ENCODE measurements at places on chromosomes 2 and 18. TPM values are rescaled to one million over a fixed set of nuclear protein-coding genes. Genes with fewer than 3 reads are reported as not detected.

DNA sequence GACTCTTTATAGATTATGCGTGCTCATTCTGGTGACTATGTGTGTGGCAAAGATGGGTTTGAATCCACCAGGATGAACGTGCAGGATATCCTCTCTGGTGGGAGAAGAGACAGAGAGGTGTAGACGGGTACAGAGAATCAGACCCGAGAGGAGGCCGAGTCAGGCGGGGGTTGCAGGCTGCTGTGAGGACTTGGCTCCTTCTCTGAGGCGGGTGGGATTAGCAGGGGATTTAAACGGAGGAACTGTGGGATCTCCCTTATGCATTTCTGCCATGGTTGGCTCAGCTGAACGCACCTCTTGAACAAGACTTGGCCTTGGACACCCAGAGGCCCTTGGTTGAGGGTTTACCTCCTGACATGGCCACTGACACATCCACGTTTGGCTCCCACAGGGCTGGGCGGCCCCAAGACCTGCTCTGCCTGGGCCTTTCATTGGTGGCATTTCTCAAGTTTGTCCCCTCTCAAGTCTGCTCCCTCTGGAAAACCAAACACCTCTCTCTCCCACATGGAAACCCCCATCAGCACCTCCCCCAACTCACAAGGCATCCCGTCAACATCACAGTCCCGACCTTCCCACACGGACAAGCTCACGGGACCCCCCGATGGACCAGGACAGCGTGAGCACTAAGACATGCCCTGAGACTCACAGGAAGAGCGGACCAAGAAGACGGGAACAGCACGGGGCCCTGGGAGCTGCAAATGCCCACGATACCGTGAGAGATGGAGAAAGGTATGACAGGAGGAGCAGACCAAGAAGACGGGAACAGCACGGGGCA, 158.3 kb downstream of the RTP5 start:
- DNase-seq, result no peak

Gene CGREF1
- total RNA-seq, result 0.81 TPM

DNA sequence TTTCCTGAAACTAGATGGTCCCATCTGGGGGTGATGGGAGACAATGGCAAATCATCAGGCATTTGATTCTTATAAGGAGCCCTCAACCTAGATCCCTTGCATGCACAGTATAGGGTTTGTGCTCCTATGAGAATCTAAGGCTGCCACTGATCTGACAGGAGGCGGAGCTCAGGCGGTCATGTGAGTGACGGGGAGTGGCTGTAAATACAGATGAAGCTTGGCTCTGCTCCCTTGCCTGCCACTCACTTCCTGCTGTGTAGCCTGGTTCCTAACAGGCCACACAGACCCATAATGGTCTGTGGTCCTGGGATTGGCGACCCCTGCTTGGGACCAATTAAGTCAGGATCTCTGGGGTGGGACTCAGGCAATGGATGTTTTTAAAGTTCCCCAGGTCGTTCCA, 293.4 kb downstream of the ZNF521 start:
- DNase-seq, result no peak

Gene MREG
- total RNA-seq, result 10.8 TPM

Gene MYO3B
- total RNA-seq, result 4.1 TPM

Gene EPHA4
- 3.4 TPM for total RNA-seq

DNA sequence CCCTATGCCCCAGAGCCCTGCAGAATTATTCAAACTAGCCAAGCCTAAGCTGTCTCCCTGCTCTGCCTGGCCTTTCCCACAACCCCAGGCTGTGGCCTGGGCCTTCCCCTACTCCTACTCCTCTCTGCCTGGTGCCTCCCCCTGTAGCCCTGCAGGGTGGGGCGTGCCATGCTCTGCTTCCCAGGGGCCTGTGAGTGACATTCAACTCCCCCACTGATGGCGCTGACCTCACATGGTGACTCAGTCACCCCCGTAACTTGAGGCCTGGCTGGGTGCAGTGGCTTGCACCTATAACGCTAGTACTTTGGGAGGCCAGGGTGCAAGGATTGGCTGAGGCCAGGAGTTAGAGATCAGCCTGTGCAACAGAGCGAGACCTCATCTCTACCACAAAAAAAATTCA, 60.6 kb downstream of the KIF1A start:
- peak; percentile 53 for DNase-seq

GRCh38 chr2:172969609-172970008, 106.0 kb upstream of the MAP3K20 start:
- DNase-seq, result no peak

- no peak for DNase-seq
Observed at GRCh38 chr2:106356291-106356690, 111.9 kb downstream of the RGPD3 start.

DNA sequence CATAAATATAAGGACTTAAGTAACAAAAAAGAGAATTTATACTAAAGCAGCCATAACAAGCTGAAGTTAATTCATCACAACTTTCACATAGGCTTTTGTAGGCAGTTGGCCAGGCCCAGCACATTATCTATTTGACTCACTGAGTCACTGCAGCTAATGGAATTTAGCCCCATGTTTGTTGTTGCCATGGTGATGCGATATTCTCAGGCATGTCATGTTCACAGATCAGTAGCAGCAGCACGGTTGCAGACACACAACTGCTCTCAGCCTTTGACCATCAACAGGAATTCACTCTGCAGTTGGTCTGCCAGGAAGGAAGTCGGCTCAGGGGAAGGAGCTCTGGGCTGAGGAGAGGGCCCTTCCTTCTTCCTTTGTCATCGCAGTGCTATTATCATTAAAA, 639.8 kb downstream of the TMEM182 start:
- no peak for DNase-seq

- no peak for DNase-seq
Observed at GRCh38 chr2:215419769-215420470, 15.9 kb downstream of the FN1 start.

GRCh38 chr18:5106730-5107129, 90.3 kb downstream of the AKAIN1 start:
- DNase-seq, result no peak

- DNase-seq, result no peak
Observed at GRCh38 chr2:41966920-41967319, 80.9 kb upstream of the PKDCC start.

DNA sequence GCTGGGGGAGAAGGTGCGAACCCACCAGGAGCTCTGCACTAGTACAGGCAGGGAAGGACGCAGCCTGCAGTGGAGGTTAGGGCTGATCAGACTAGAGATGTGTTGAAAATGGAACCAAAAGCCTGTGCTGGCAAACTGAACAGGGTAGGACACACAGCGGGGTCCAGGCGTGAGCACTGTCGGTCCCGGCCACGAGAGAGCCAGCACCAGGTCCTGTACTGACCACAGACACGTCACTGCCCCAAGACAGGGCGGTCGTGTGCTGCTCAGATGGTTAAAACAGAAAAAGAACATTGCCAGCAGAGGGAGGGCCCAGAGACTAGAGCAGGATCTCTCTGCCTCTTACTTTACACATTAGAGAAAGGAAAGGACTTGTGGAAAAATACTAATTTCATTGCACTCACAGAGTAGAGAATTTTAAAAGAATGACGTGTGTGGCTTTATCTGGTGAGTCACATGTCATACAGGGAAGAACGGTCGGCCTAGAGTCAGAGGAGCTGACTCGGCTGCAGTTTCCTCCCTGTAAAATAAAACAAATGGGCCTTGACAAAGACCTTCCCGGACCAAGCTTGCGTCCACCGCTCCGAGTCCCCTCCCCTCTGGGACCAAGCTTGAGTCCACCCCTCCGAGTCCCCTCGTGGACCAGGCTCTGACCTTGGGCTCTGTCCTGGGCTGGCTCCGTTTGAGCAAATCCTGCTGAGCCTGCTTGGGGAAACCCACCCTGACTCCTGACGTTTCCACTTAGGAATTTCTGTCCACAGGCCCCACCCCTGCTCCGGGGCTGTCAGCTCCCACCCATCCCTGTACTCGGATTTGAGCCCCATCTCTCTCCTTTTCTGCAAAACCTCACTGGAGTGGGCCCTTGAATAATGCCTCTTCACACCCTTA, 16.7 kb upstream of the ADI1 start:
- DNase-seq, result no peak

DNA sequence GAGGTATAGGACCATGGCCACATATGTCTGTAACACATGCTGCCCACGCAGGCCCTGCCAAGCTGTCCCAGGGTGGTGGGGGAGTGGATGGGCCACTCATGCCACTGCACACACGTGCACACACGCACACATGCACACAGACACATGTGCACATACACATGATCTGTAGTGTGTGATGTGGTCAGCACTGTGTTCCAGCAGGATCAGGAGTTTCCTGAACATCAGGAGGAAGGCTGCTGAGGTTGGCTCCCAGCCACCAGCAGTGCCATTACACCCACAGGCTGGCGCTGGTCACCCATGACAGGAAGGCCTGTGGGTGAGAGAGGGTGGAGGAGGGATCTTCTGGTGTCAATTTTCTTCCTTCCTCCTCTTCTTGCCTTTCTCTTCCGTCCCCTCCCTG, 44.7 kb downstream of the POMC start:
- DNase-seq, result no peak

DNA sequence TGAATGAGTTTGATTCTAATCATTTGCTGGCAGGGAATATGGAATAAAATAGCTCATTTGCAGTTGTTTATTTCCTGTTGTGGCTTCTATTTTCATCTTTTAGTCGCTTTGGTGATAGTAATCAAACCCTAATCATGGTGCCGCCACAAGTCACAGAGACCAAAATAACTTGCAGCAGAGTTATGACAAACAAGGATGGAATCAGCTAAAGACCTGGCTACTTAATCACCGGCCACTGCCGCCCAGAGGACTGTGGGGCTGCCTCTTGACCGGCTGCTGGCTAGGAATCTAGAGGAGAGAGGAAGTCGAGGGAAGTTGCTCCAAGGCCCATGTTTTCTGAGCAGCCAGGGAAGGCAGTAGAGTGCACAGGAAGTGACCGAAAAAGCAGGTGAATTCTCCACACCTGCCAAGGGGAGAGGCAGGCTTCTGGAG, 5.1 kb upstream of the SMAD7 start:
- no peak for DNase-seq

- no peak for DNase-seq
Observed at GRCh38 chr2:157447741-157448140, 3.9 kb upstream of the CYTIP start.

DNA sequence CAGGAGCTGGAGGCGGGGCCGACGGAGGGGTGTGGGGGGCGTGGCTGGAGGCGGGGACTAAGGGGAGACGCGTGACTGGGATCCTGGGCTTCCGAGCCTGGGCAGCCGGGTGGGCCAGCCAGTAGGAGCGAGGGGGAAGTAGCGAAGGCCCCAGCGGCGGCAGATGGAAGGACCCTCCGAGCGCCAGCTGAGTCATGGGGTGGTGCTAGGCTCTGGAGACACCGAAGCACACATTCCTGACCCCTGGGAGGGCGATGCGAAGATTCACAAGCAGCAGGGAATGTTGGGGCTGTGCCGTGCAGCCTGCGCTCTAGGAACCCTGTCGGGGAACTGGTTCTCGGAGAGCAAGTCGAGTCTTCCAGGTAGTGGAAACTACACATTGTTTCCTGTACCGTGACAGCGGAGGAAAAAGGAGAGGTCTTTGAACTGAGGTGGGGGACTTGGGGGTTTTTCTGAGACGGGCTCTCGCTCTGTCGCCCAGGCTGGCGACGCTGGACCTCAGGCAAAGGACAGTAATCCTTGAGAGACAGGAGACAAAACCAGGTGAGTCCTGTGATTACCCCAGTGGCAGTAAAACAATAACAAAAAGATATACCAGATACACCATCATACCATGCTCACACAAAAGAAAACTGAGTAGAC, 650 bp upstream of the AFG3L2 start:
- no peak for DNase-seq

DNA sequence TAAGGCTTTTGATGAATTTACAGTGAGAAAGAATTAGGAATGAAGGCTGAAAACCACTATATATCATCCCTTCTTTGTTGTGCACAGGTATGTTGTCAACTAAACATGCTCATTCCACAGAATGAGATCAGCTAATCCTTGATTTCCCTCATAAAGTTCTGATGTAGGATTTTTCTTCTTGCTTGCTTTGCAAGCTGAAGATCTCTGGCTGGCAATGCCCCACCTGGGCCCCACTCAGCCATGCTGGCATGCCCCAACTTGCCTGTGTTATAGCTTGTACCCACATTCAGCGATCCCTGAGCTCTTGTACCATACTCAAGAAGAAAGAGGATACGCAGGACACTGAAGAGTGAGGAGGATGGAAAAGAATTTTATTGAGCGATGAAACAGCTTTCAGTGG, 18.0 kb upstream of the SERPINB11 start:
- no peak for DNase-seq

DNA sequence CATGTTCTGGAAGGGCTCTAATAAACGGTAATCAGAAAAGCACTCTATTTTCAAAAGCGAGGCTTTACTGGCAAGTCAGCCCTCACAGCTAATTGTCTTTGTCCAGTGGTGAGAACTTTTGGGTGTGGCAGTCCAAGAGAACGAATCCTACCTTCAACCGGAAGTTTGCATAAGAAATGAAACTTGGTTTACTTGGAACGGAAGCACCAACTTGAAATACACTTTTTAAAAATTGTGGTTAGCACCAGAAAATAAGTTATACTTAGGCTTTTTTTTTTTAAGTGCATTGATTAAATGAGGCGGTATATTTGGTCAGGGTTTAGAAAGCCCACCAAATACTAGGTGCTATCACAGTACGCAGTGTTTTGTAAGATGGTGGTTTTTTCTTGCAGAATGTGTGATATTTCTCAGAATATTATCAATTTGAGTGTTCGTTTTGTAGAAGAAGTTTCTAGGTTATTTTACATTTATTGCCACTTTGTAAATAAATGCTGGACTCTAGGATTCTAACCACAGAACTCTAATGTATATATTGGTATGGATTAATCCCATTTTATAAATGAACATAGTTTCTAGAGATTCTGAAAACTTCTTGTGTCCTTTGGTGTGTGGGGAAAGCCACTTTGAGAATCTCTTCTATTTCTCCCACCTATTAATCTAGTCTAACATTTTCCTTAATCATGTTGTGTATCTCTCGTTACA, 1.2 kb downstream of the MYL12A start:
- peak; percentile 27 for DNase-seq

Gene RHOB
- 17.5 TPM for total RNA-seq

- peak; percentile 32 for DNase-seq
Observed at GRCh38 chr2:197599285-197599965, 76.0 kb downstream of the RFTN2 start.

Gene FARSB
- 46.3 TPM for total RNA-seq

DNA sequence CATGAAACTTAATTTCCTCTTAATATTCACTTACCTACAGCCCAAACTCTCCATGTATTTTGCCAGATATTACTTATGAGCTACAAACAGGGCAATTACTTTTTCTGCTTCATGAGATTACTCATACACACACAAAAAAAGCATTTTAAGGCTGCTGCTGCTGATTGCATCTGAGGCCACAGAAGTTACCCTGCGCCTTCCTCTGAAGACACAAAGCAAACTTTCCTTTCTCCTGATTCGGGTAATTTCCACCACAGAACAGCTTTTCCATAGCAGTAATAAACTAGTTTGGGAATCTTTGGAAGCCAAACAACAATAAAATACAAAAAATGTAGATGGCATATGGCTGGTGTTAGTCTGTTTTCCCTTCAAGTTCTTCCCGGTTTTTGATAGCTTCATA, 6.2 kb downstream of the TTC32 start:
- no peak for DNase-seq

DNA sequence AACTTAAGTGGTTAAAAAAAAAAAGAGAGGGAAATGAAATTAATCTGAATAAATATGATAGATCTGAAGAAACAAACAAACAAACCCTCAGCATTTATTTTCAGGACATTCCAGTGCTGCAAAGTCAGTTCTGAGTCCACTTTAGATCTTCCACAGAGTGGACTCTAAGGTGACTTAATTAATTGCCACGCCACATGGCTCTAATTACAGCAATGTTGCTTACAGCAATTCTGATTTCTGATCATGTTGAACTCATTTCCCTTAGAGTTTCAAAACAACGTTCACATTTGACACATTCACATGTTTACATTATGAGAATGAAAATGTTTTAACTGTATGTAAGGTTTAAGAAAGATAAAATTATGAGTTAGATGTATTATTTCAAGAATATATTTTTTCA, 38.6 kb upstream of the RASGRP3 start:
- DNase-seq, result no peak
